ENCODE measurements at places on chromosomes 4 and X.

GRCh38 chr4:87042221-87042620, 107.4 kb downstream of the AFF1 start:
- DNase-seq = no peak

DNA sequence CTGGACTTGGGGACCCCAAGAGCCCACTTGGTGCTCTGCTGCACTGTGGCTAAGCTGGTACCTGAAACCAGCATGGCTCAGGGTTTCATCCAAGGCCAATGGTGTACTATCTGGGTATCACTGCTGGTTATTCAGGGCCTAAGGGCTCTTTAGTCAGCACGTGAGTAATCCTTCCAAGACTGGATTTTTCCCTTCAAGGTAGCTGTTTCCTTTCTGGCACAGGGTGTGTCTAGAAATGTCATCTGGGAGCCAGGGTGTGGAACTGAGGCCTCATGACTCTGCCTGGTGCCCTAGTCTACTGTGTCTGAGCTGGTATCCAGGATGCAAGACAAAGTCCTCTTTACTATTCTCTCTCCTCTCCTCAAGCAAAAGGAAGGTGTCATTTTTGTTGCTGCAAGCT, 99.0 kb upstream of the QRFPR start:
- DNase-seq = no peak

GRCh38 chrX:119870626-119871131, 854 bp downstream of the RNF113A start:
- DNase-seq = no peak

- no peak for DNase-seq
Measured at GRCh38 chr4:142832022-142832421, 14.1 kb downstream of the INPP4B start.

- peak; percentile 69 for DNase-seq
Measured at GRCh38 chr4:151801547-151802516, 41.0 kb upstream of the GATB start.

DNA sequence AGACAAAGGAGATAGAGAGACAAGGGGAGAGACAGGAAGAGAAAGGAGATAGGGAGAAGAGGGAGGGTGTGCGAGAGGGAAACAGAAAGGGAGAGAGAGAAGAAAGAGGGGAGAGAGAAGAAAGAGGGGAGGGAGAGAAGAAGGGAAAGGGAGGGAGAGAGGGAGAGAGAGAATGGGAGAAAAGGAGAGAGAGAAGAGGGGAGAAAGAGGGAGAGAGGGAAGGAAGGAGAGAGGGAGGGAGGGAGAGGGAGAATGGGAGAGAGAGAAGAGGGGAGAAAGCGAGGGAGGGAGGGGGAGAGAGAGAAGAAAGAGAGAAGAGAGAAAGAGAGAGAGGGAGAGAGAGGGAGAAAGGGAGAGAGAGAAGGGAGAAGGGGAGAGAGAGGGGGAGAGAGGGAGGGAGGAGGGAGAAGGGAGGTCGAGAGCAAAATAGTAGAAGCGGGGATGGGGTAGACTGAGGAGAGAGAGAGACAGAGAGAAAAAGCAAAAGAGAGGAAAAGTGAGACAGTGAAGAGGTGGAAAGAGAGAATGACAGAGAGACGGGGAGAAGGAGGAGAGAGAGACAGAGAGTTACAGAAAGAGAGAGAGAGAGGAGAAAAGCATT, 218.2 kb downstream of the DHRSX start:
- no peak for DNase-seq

- no peak for DNase-seq
Measured at GRCh38 chrX:49243166-49243565, 7.9 kb downstream of the CCDC22 start.

- DNase-seq = no peak
Measured at GRCh38 chr4:108906006-108906405, 143.2 kb upstream of the ETNPPL start.

DNA sequence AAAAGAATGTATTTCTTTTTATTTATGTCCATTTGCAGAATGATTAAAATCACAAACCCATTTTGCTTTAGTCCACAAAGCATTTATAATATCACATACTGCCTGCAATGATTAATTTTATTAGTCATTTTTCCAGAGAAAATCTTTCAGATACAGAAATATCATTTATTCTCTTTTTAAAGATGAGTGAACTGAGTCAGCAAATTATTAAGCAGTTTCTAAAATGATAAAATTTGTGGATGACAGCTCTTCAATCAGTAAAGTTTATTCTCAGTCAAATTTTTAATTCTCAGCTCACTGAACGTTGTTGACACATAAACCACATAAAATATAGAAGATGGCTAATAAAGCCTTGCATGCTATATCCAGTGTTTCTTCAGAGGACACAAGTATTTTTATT, 485.5 kb downstream of the PRR32 start:
- no peak for DNase-seq

DNA sequence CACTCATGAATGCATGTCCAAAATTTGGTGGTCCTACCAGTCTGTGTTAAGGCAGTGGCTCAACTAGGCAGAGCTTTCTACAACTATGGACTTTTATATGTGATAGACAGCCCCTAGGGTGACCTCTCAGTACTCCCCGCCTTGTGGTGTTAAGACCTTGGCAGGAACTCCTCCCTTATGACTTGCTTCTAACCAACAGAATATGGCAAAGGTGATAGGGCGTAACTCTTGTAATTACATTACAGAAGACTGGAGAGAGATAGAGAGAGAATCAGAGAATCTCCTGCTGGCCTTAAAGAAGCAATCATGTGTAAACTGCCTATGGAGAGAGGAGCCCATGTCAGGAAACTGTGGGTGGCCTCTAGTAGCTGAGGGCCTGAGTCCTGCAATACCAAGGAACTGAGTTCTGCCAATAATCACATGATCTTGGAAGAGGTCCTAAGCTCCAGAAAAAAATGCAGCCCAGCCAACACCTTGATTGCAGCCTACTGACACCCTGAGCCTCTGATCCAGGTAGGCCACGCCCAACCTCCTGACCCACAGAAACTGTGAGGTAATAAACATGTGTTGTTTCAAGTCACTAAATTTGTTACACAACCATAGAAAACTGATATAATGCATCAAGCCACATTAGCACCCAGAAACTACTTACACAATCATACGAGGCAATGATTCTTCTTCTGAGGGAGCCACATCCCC, 68.9 kb downstream of the INPP4B start:
- DNase-seq = no peak

- no peak for DNase-seq
Measured at GRCh38 chrX:100643956-100644860, at the start of gene SRPX2. Gene SRPX2, plus strand, starts transcription at chrX:100644199. Its CDS starts 2,124 bp downstream, at chrX:100646323.

DNA sequence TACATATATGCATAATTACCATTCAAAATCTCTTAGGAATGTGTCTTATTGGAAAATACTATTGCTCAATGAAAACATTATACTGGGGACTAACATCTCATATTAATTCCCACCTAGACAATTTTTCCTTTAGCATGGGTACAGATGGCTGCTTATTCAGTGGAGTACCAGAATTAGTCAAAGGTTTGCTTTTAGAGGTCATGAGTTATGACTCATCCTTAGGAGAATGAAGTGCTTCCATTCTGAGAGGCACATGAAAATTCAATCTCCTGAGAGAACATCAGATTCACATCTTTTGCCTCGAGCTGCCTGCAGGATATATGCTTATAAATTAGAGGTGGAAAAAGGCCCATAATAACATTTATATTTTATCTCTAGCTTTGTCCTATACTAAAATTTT, 378.0 kb upstream of the DMD start:
- no peak for DNase-seq

DNA sequence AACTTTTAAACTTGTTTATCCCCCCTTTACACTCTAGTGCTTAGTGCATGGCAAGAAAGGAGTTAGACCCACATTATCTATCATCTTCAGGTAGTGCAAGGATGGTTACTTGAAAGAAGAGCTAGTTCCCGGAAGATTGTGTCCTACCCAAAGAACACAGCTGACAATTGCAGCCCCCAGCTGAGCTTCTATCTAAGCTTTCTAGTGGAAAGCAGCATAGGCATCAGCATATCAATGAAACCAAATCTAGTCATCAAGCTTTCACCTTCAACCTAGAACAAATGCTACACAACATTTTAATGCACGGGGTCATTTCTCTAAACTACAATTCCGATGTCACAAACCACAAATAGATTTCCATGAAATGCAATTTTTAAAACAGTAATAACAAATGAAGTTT, 88.9 kb upstream of the TFDP3 start:
- no peak for DNase-seq

DNA sequence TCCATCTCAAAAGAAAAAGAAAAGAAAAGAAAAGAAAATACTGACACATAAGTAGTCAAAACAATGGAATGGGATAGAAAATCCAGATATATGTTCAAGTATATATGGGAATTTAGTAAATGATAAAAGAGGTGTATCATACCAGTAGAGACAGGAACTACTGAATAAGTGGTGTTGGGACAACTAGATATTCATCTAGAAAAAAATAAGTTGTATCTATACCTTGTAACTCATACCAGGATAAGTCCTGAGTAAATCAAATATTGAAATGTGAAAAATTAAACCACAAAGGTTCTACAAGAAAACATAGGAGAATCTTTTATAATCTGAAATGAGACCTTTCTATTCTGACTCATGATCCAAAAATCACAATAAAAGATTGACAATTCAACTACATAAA, 58.5 kb downstream of the RBM47 start:
- no peak for DNase-seq

- no peak for DNase-seq
Measured at GRCh38 chr4:102809691-102810090, 17.7 kb downstream of the UBE2D3 start.

GRCh38 chr4:121824950-121825349, 1.3 kb upstream of the CCNA2 start:
- DNase-seq = no peak

DNA sequence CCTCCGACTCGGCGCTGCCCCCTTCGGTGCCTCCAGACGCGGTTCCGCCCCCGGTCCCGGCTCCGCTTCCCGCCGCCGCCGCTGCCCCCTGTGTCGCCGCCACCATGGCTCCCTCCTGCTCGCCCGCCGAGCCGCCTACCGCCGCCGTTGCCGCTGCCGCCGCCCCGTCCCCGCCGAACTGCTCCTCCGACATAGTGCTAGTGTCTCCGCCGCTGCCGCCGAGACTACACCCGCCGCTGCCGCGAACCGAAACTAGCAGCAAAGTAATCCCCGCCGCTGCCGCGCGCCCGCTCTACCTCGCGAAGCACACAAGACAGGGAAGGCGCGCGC, 340 bp downstream of the HNRNPD start:
- no peak for DNase-seq

GRCh38 chr4:82069883-82070638, 303.7 kb downstream of the HNRNPD start:
- DNase-seq = no peak

DNA sequence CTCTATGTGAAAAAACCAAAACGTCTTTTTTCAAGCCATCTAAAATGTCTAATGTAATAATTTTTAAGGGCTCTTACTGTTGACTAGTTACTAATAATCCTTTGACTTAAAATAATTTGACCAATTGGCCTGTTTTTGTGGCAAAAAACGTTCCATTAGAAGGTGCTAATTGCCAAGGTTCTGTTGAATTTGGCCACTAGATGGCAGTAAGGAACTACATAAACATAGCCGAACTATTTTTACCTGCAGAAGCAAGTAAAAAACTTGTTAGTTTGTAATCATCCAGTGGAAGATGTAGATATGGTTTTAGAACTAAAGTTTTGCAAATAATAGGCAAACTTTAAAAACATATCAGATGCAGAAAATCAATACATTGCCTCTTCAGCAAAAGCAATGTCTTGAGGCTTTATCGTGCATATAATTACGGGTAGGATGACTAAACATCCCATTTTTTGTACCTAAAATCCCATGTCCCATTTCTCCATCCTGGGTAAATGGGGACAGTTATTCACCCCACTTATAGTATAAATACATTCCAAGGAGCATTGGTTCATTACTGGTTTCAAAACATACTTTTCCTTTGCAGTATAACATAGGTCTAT, 57.6 kb downstream of the PROM1 start:
- peak; percentile 66 for DNase-seq
